ENCODE measurements at places on chromosomes 5 and 9. TPM values are rescaled to one million over a fixed set of nuclear protein-coding genes. Genes with fewer than 3 reads are reported as not detected.

Gene ADRA1B
- not detected for total RNA-seq

- DNase-seq: no peak
These were observed 34.1 kb upstream of the MTMR12 start for GRCh38 chr5:32346869-32347268.

- no peak for DNase-seq
These were observed 130.1 kb upstream of the EPB41L4A start for GRCh38 chr5:112549127-112549526.

- no peak for DNase-seq
These were observed 9.2 kb downstream of the ENC1 start for GRCh38 chr5:74631081-74631953.

DNA sequence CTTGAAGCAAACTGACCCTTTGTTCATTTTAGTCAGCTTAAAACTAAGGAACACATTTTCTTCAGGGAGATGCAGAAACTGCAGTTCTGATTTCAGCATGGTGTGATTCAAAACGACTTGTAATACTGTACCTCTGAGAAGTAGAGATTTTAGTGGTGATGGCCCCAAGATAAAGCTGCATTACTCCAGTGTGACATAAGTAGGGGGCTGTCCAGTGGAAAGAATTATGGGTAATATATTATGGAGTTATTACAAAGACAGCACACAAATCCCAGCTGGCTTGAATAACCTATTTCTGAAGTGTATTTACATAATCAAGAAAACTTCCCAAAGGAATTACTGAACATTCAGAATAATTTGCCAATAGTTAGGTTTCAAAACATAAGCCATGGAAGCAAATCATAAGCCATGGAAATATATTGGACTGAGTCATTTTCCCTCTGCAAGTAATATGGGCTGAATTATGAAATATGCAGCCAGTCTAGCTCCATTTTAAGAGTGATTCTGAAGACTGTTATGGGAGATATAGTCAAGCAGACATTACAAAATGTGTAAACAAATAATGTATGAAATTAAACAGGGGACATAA, 133.7 kb upstream of the FBXL17 start:
- DNase-seq: no peak
